ENCODE measurements at places on chromosomes 5 and 9. TPM values are rescaled to one million over a fixed set of nuclear protein-coding genes. Genes with fewer than 3 reads are reported as not detected.

Gene RICTOR
- 10.7 TPM for total RNA-seq

Gene GRM6
- total RNA-seq: not detected

Gene PRDM9
- total RNA-seq: not detected

Gene DMRTA1
- total RNA-seq: 1.0 TPM

Gene GPR150
- 0.07 TPM for total RNA-seq

Gene TRIP13
- 61.0 TPM for total RNA-seq

Gene AK8
- total RNA-seq: 0.85 TPM

Gene C5orf58
- total RNA-seq: not detected

Gene GM2A
- total RNA-seq: 17.9 TPM

Gene TMC1
- total RNA-seq: 0.05 TPM

Gene SPATA9
- total RNA-seq: 0.09 TPM
